Ureter (tissue), 1 donor: ENCODE measurements at places on chromosomes 1 and 21. TPM values are rescaled to one million over a fixed set of nuclear protein-coding genes. Genes with fewer than 3 reads are reported as not detected.

Gene PRDM16
- total RNA-seq = 15.9 TPM

Gene CFHR4
- total RNA-seq = not detected

Gene LINGO4
- 0.31 TPM for total RNA-seq

Gene UBL4B
- total RNA-seq = not detected

Gene ANGPTL1
- 26.3 TPM for total RNA-seq

Gene TMPRSS2
- 154 TPM for total RNA-seq
